ENCODE measurements at places on chromosomes 7 and 10.

DNA sequence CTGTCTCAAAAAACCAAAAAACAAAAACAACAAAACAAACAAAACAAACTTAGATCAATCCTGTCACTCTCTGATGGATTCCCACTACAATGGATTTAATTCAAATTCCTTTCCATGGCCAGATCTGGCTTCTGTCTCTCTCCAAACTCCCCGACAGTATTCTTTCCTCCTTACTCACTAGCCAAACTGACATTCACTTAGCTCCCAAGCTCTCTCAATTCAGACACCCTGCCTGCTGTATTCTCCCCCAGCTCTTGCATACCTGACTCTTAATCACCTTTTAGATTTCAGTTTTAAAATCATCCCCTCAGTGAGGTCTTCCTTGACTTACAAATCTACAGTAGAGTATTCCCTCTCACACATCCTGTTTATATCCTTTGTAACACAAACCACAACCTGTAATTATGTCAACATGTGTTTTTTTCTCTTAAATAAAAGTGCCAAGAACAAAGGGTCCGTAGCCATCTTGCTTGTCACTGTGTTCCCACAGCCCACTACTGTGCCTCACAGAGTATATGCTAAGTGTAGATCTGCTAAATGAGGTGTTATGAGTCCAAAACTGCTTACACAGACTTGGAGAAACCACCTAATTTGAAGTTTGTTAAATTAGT, 14.4 kb downstream of the HERPUD2 start:
- no peak for DNase-seq

GRCh38 chr10:97456034-97456685, 10.2 kb downstream of the ZDHHC16 start:
- no peak for DNase-seq

DNA sequence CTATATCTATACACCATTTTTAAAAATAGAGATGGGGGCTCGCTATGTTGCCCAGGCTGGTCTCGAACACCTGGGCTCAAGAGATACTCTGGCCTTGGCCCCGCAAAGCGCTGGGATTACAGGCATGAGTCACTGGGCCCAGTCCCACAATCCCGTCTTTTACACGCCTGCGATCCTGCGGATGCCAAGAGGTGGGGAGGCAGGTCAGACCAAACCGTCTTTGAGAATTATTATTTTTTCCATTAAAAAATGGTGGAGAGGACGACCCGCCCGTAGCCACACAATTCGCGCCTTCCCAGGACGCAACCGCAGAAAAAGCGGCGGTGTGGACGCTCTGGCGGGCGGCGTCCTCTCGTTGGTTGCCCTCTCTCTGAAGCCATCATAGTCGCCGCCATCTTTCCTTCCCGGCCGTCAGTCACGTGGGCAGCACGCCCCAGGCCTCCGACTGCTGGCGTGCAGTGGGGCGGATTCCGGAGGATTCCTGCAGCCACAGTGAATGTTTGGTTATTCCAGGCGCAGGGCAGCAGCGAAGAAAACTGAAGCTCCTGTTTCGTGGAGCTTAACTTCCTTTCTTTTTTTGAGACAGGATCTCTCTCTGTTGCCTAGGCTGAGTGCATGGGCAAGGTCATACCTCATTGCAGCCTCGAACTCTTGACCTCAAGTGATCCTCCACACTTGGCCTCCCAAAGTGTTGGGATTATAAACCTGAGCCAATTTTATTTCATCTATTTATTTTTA, 9.9 kb upstream of the EPHB4 start:
- DNase-seq = peak; percentile 96

- no peak for DNase-seq
Observed at GRCh38 chr10:96439725-96440124, 74.0 kb downstream of the TLL2 start.

DNA sequence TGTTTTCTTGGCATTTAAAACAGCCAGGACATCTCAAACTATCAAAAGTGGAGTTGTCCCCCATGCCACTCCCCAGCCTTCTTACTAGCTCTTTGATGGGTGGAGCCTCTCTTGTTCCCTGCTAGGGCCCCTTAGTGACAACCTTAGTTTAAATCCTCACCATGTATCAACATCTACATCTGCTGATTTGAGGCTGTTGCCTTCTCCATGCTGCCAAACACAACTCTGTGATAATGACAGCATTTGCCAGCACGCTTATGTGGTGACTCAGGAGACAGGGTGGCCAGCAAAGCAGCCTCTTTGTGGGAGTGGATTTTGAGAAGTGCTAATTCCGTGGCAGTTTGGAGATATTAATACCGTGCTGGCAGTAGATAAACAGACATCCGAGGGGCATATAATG, 145.4 kb downstream of the LRRC4 start:
- DNase-seq = peak; percentile 85

- DNase-seq = no peak
Observed at GRCh38 chr7:143015084-143015483, 11.8 kb downstream of the OR9A2 start.

DNA sequence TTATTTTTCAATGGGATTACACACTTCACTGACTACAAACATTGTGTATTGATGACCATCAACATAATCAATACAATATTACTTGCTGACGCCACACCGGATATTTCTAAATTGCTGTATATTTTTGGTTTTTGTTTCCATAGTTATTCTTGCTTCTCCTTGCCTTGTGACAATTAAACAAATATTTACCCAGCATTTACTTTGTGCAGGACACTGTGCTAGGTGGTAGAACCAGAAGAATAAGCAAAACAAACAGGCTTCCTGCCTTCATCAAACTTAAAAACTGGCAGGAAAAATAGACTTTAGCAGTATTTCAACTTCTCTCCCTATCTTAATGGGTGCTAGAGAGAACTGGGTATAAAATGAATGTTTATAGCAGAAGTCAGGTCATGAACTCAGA, 50.6 kb downstream of the ZNF277 start:
- no peak for DNase-seq

- peak; percentile 50 for DNase-seq
Observed at GRCh38 chr7:74575083-74575784, 82.3 kb upstream of the GTF2I start.

DNA sequence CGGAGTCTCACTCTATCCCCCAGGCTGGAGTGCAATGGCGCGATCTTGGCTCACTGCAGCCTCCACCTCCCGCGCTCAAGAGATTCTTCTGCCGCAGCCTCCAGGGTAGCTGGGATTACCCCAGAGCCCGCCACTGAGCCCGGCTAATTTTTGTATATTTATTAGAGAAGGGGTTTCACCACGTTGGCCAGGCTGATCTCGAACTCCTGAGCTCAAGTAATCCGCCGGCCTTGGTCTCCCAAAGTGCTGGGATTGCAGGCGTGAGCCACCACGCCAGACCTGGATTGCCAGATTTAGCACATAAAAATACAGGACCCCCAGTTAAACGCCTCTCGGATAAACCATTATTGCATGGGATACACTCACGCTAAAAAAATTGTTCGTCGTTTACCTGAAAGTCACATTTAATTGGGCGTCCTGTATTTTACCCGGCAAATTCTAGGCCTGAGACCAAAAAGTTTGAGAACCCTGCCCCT, 375 bp upstream of the GATAD1 start:
- no peak for DNase-seq

DNA sequence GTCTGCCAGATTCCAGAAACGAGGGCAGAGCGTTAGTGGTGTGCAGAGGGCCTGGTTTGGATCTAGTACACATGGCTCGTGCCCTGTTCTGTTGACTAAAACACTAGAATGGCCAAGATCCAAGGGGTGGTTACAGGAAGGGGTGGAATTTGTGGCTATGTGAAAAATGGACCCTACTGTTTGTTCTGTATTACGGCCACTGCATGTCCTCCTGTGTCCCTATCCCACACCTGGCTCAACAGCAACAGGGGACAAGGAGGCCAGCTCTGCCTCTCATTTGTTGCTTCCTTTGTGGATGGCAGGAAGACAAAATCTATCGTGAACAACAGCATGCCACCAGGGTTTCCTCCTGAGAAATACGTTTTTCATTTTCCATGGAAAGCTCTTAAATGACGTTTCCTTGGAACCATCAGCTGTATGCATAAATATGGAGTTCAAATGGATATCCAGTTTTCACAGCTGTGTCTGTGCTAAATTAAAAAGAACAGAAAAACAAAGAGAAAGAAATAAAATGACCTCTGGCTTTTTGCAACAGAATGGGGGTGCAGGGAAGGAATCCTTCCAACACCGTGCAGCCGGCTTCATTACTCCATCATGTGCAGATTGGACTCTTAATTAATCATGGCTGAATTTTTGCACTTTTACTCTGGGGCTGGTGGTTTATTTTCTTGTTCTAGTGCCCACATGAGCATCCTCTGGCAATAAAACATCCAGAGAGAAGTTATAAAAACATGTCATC, 318.9 kb downstream of the CXCL12 start:
- no peak for DNase-seq

DNA sequence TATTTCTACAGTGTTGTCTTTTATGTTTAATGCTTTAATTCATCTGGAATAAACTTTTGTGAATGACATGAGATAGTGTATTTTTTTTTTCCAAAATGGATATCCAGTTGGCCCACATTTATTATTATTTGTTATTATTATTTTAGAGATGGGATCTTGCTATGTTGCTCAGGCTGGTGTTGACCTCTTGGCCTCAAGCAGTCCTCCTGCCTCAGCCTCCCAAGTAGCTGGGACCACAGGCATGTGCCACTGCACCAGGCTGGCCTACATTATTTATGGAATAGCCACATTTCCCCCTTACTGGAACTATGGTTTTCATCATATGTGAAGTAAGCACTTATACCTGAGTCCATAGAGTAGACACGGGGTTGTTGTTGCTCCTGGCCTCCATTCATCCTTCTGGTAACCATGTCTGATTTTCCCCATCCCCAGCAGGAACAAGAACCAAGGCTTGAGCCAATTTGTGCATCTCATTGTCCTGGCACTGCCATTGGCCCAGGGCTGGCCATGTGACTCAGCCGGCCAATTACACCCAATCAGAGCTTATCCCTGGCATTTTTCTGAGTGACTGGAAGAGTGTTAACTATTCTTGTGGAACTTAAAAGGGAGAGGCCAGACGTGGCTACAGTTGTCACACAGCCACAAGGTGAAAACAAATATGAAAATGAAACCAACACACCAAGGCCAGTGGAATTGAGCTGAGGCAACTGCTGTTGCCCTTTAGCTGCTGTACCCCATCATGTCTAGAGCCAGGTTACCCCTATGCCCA, 23.1 kb downstream of the PRF1 start:
- DNase-seq = no peak

- no peak for DNase-seq
Observed at GRCh38 chr7:45387837-45388236, 186.3 kb upstream of the ADCY1 start.

All from AG20443 (cell line).